ENCODE measurements at places on chromosomes 4 and X. TPM values are rescaled to one million over a fixed set of nuclear protein-coding genes. Genes with fewer than 3 reads are reported as not detected.
A peak's percentile ranks its signal among the peaks of the same experiment; 100 is the strongest.

- peak overlapping the region; percentile 57 for H3K27ac ChIP-seq
- H3K4me1 ChIP-seq, result peaks cover 22% of the 10 kb centered on the region
- no peak overlapping the region for H3K4me3 ChIP-seq
Measured at GRCh38 chrX:153491351-153491914, 3.3 kb upstream of the BGN start.

DNA sequence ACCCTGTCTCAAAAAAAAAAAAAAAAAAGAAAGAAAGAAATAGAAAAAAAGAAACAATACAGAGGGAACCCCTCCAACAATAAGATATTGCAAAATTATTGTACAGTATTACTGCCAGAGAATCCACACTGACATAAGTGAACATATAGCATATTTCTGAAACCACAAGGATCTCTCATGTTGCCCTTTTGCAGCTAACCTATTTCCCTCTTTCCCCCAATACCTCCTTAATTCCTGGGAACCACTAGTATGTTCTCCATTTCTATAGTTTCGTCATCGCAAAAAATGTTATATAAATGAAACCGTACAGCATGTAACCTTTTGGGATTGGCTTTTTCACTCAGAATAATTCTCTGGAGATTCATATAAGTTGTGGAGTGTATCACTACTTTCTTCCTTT lies 20.0 kb upstream of the BMP2K start:
- H3K36me3 ChIP-seq, result no peaks in the 10 kb centered on the region
- H3K4me1 ChIP-seq, result no peaks in the 10 kb centered on the region
- no peak overlapping the region for H3K27ac ChIP-seq
- DNase-seq, result no peak

- no peak overlapping the region for H3K27ac ChIP-seq
- H3K27me3 ChIP-seq, result no peaks in the 10 kb centered on the region
- H3K36me3 ChIP-seq, result no peaks in the 10 kb centered on the region
- H3K4me1 ChIP-seq, result no peaks in the 10 kb centered on the region
Measured at GRCh38 chr4:129362691-129363274, 266.8 kb downstream of the C4orf33 start.

- H3K4me3 ChIP-seq, result no peak overlapping the region
- no peaks in the 10 kb centered on the region for H3K36me3 ChIP-seq
Measured at GRCh38 chrX:9135901-9136510, 102.1 kb upstream of the FAM9B start.

DNA sequence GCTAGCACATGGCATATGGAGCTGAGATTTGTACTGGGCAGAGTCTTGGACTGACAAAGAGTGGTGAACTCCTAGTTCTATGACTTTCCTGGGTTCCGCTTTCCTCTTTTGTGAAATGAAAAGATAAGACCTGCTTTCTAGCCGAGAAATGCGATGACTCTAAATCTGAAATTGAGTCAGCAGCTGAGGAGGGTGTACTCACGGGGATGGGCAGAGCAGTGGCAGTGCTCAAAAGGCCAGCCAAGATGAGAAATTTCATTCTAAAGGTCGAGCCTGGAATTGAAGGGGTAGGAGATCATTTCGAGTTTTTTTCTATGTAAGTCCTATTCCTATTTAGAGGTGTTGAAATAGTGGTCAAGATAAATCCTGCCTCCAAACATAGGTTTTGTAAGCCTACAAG lies 47.0 kb downstream of the NUDT9 start:
- no peak for DNase-seq
- no peaks in the 10 kb centered on the region for H3K4me1 ChIP-seq
- no peak overlapping the region for H3K27ac ChIP-seq
- H3K4me3 ChIP-seq, result no peak overlapping the region

- H3K36me3 ChIP-seq, result no peaks in the 10 kb centered on the region
- H3K27ac ChIP-seq, result no peak overlapping the region
Measured at GRCh38 chrX:119694601-119695534, 1.9 kb upstream of the SEPTIN6 start.

GRCh38 chr4:3248811-3249661 lies at the start of gene MSANTD1:
Gene MSANTD1, plus strand, starts transcription at chr4:3249159. Its CDS starts 64 bp downstream, at chr4:3249223.
- no peak within 1 kb of the TSS for H3K4me3 ChIP-seq
- DNase-seq, result peak; percentile 53

DNA sequence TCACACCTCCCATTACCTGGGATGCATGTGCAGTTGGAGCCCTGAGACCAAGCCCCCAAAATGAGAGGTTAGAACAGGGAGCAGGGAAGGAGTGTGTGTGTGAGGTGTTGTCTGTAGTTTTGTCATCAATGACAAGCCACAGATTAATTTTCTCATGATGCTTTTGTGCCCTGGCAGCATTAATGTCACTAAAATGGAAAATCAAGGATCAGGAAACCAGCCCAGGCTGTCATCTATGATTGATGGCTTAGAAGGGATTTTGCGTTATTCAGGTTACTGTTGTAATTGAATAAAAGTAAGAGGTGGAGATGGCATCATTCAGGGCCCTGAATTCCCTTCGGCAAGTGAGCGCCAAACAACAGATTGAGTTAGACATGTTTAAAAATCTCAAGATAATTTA lies 130.5 kb upstream of the C1QTNF7 start:
- no peaks in the 10 kb centered on the region for H3K36me3 ChIP-seq
- no peak for DNase-seq
- H3K4me1 ChIP-seq, result no peaks in the 10 kb centered on the region
- no peak overlapping the region for H3K4me3 ChIP-seq

GRCh38 chr4:80265571-80266252 lies 752 bp upstream of the FGF5 start:
- H3K4me1 ChIP-seq, result no peaks in the 10 kb centered on the region
- no peak overlapping the region for H3K27ac ChIP-seq
- no peak for DNase-seq
- no peaks in the 10 kb centered on the region for H3K36me3 ChIP-seq

- H3K4me3 ChIP-seq, result no peak overlapping the region
- no peaks in the 10 kb centered on the region for H3K4me1 ChIP-seq
Measured at GRCh38 chr4:131119661-131120060, 2023.7 kb downstream of the C4orf33 start.

- H3K27ac ChIP-seq, result no peak overlapping the region
- H3K36me3 ChIP-seq, result no peaks in the 10 kb centered on the region
- H3K4me1 ChIP-seq, result no peaks in the 10 kb centered on the region
- H3K27me3 ChIP-seq, result no peaks in the 10 kb centered on the region
- DNase-seq, result no peak
- no peak overlapping the region for H3K4me3 ChIP-seq
Measured at GRCh38 chrX:42128020-42128419, 204.7 kb upstream of the CASK start.

GRCh38 chrX:118171356-118171755 lies 54.7 kb upstream of the KLHL13 start:
- no peak overlapping the region for H3K27ac ChIP-seq
- H3K36me3 ChIP-seq, result no peaks in the 10 kb centered on the region
- H3K4me3 ChIP-seq, result no peak overlapping the region
- no peaks in the 10 kb centered on the region for H3K4me1 ChIP-seq
- DNase-seq, result no peak
- H3K27me3 ChIP-seq, result no peaks in the 10 kb centered on the region

DNA sequence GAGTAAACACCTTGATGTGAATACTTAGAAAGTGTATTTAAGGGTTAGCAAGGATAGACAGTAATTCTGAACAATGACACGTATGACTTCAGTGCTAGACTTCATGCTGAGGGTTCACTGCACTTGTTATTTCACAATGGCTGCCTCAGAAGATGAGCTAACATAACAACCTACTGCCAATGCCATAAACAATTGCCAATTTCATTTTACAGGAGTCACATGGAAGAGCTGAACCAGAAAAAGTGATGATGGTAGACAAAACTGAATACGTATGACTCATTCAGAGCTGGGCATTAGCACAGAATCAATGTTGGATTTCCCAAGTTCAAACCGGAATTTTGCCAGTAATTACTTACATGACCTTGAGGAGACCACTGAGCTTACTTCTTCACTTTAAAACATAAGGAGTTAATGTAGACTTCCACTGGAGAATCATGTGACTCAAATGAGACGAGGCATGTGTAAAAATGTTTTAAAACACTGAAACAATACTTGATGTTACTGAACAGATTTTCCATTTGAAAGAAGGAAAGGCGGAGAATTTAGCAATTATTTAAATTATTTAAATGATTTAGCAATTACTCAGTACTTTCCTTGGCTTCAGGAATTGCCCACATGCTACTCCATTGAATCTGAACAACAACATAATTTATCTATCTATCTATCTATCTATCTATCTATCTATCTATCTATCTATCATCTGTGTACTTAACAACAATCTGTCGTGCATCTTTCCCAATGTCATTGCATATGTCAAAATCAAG lies 868.5 kb upstream of the SLIT2 start:
- no peak overlapping the region for H3K27ac ChIP-seq
- DNase-seq, result no peak
- H3K27me3 ChIP-seq, result no peaks in the 10 kb centered on the region

DNA sequence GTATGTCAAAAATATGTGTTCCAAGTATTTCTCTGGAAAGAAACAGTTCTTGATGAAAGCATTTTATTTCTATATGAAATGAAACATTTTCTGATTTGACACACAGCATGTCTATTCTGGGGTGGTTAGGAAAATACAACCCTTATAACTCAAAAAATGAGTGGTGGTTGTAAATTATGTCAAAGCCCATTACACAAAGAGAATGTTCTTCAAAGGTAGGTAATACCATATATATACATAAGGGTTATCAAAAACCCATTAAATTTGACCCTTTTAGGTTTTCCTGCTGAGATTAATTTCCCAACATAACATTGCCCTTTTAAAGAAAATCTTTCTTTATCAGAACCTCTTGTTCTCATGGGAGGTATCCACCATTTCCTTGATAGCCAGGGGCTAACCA lies 420.5 kb upstream of the TECRL start:
- H3K36me3 ChIP-seq, result no peaks in the 10 kb centered on the region
- no peaks in the 10 kb centered on the region for H3K4me1 ChIP-seq
- H3K27ac ChIP-seq, result no peak overlapping the region

DNA sequence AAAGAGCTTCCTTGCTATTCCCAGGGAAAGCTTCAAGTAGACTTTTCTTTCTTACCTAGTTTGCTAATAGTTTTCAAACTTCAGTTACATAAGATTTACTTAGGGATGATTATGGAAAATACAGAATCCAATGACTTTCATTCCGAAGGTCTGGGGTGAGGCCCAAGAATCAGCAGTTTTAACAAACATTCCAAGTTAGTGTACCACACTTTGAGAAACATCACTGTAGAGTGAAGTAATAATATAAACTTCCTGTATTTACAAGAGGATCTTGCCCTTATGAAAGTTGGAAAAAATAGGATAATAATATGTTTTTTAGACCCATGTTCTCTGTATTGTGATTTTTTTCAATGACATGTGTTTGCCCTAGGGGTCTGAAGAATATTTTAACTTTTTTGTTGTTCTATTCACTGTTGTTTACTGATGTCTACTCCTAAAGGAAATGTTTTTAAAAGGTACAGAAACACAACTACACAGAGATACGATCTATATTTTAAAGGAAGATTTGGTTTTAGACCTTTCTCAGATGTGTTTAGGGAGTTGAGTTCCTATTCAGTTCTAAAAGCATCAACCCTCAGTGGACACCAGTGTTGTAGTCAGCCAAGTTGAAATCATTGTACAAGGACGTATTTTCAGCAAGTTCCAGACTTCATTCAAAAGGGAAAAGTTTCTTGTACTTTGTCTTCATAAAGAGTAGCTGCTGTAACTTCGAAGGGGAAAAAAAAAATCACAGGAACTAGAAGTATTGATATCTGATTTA lies 295.8 kb upstream of the SLC7A11 start:
- no peaks in the 10 kb centered on the region for H3K27me3 ChIP-seq
- H3K36me3 ChIP-seq, result no peaks in the 10 kb centered on the region
- H3K4me1 ChIP-seq, result no peaks in the 10 kb centered on the region
- H3K4me3 ChIP-seq, result no peak overlapping the region
- no peak for DNase-seq

GRCh38 chr4:28435314-28435713 lies 1574.7 kb downstream of the STIM2 start:
- no peaks in the 10 kb centered on the region for H3K27me3 ChIP-seq
- H3K27ac ChIP-seq, result no peak overlapping the region
- H3K36me3 ChIP-seq, result no peaks in the 10 kb centered on the region
- no peak overlapping the region for H3K4me3 ChIP-seq

GRCh38 chrX:127011629-127012028 lies 192.1 kb downstream of the PRR32 start:
- H3K4me1 ChIP-seq, result no peaks in the 10 kb centered on the region
- no peak for DNase-seq
- no peaks in the 10 kb centered on the region for H3K27me3 ChIP-seq

- no peak for DNase-seq
- no peaks in the 10 kb centered on the region for H3K36me3 ChIP-seq
- no peak overlapping the region for H3K27ac ChIP-seq
- H3K4me1 ChIP-seq, result peaks cover 6% of the 10 kb centered on the region
- no peaks in the 10 kb centered on the region for H3K27me3 ChIP-seq
Measured at GRCh38 chr4:151484396-151485102, 75.6 kb downstream of the FHIP1A start.

The FHL1 gene
- total RNA-seq, result 4,800 TPM

The ITGB1BP2 gene
- 87.0 TPM for total RNA-seq

The PALLD gene
- 512 TPM for total RNA-seq

The CDX4 gene
- not detected for total RNA-seq

The SLC10A4 gene
- 0.42 TPM for total RNA-seq

The DGKK gene
- not detected for total RNA-seq
